HTR-8/SVneo (cell line): ENCODE measurements at places on chromosomes 16 and 17.

GRCh38 chr17:2797226-2797625 is 988 bp downstream of the RAP1GAP2 start:
- no peak for DNase-seq

DNA sequence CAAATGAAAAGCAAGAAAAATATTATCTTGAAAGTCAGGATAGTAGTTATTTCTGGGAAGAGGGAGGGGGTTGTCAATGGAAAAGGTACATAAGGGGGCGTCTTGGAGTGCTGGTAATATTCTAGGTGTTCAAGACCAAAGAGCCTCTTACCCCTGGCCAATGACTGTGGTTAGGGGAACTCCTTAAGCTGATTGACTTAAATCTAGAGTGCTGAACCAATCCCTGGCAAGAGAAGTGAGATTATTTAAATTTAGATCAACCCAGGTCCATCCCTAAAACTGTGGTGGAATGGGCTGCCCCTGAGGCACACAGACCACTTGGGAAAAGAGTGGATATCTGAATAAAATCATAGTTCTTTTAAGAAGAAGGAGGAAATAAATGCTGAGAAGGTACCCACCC is 174.1 kb downstream of the COPRS start:
- DNase-seq, result no peak

DNA sequence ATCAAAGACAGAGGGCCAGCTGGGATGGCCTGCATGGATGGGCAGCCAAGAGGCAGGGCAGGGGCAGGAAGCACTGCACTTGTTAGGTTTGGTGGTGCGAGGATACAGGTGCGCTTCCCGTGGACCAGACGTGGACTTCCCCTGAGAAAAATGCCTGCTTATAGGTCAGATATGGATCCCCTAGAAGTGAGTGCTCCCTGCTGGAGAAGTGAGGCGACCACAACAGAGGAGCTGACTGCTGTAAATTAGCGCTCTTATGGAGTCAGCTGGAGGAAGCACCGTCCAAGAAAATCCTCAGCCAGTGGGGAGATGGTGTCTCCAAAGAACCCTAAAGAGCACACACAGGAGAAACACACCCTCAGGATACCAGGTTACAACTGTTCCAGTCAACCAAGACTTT is 27.7 kb upstream of the CCDC182 start:
- DNase-seq, result no peak

- no peak for DNase-seq
Observed at GRCh38 chr17:14452856-14453255, 152.0 kb downstream of the HS3ST3B1 start.

- DNase-seq, result no peak
Observed at GRCh38 chr16:89265647-89266046, 48.1 kb downstream of the ZNF778 start.

DNA sequence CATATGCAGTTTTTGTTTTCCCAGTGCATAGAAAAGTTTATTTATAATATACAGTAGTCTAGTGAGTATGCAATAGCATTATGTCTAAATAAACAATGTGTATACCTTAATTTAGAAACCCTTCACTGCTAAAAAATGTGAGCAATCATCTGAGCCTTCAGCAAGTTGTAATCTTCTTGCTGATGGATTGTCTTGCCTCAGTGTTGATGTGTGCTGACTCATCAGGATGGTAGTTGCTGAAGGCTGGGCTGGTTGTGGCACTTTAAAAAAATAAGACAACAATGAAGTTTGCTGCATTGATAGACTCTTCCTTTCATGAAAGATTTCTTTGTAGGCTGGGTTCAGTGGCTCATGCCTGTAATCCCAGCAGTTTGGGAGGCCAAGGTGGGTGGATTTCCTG is 13.9 kb upstream of the CAPNS2 start:
- DNase-seq, result peak; percentile 15

GRCh38 chr17:32910769-32911168 is 17.2 kb upstream of the TMEM98 start:
- DNase-seq, result no peak

GRCh38 chr16:27634779-27635178 is 84.8 kb downstream of the KATNIP start:
- DNase-seq, result no peak

- peak; percentile 86 for DNase-seq
Observed at GRCh38 chr16:70523076-70523742, at the start of gene COG4. TSS of gene COG4 (minus strand) at chr16:70523554. CDS start at chr16:70523543, 11 bp downstream.

- DNase-seq, result no peak
Observed at GRCh38 chr17:66450008-66450851, 147.8 kb downstream of the PRKCA start.

DNA sequence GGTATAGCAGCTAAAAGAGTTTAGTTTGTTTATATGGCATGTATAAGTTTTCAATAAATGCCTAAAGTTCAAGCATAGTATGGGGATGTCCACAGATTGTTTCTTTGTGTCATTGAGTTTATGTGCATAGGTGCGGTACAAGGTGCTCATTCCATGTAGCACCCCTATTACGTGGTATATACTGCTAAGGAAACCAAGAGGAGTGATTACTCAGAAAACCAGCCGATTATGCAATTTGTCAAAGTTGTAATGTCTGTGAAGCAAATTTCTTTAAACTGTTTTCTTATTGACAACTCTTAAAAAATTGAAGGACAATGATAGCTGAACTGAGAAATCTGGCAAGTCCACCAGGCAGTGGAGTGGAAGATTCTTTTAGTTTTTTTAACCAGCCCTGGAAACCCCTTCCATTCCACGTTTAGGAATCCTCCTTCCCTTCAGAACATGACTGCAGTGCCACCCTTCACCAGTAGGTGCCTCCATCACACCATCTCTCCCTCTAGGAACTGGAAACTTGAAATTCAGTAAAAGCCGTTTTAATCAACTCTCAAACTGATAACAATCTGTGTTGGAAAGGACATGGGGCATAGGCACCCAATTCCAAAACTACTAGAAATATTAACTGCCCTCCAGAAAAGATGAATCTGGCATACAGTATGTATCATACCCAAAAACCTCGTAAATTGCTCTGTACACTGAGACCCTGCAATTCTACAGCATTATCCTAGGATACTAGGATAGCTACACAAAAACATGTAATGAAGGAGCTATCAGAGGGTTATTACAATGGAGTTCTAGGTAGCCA is 43.5 kb downstream of the REXO5 start:
- DNase-seq, result peak; percentile 36

GRCh38 chr16:89266521-89267134 is 49.1 kb downstream of the ZNF778 start:
- DNase-seq, result no peak

GRCh38 chr17:3885970-3886369 is 6.9 kb downstream of the CAMKK1 start:
- DNase-seq, result no peak

- DNase-seq, result peak; percentile 60
Observed at GRCh38 chr16:85302018-85302847, 190.0 kb upstream of the CIBAR2 start.

DNA sequence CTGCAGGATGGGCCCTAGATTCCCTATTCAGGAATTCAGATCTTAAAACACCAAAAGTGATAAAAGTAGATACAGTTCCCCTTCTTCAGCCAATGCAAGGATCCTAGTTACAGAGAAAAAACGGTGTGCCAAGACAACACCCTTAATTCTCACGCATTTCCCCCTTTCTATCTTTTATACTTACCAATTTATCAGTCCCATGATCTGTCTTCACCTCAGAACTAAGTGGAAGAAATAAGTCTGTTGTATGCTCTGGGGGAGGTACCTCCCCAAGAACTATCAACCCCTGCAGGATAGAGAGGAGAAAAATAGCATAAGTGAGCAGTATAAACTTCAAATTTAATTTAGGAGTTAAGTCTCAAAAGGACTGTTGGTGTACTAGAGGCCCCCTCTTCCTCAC is 83.2 kb downstream of the STH start:
- DNase-seq, result no peak

- no peak for DNase-seq
Observed at GRCh38 chr17:31413874-31414549, 22.5 kb downstream of the RAB11FIP4 start.

DNA sequence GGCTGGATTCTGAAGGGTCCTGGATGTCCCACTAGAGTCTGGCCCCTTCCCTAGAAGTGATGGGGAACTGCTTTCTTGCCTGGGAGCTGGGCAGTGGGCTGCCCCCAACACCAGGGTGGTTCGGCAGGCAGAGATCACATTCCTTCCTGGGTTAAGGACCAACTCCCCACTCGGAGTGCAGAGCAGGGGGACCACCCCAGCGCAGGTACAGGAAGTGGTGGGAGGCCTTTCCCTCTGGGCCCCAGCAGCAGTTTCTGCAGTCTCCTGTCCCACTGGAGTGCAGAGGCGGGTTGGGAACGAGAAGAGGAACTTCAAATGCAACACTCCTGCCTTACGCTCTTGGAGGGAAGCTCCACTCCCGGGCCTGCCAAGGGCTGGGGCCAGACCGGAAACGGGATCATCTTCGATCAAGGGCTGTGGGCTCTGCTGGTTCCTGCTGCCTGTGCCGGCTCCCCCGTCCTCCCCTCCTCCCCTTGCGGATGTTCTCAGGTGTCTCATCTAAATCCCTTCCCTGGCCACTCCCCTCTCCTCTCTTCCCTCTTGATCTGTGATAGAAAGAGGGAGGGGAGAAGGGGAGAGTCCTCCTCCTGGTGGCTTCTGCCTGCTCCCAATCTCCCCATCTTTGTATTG is 9.0 kb upstream of the NGFR start:
- DNase-seq, result no peak

- DNase-seq, result no peak
Observed at GRCh38 chr17:60284709-60285108, 107.2 kb downstream of the USP32 start.

DNA sequence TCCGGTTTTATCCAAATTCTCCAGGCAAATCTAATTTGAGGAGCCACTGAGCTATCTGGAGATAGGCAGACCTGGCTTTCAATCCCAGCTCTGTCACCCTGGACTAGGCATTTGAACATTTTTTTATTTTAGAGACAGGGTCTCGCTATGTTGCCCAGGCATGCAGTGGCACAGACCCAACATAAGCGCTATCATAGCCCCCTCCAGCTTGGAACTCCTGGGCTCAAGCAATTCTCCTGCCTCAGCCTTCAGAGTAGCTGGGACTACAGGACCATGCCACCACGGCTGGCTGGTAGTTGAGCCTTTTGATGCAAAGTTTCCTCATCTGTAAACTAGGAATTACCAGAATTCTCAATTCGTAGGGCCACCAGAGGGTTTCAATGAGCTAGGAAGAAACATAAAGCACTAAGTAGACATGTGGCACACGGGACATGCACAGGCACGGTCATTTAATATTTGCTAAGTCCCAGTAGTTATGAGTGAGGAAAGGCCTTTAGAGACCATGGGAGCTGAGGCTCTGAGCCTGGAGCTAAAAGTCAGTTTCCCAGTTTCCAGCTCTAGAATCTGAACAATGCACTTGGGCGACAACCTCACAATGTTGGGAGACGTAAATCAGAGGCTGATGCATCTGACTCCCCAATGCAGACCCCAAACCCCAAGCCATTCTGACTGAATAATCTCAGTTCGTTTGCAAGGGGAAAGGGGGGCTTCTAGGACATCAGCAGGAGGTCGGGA is 1.1 kb downstream of the ELOB start:
- DNase-seq, result no peak

- DNase-seq, result no peak
Observed at GRCh38 chr17:45667591-45668171, 116.4 kb upstream of the CRHR1 start.

- DNase-seq, result no peak
Observed at GRCh38 chr16:72068930-72069329, 5.9 kb downstream of the HPR start.

DNA sequence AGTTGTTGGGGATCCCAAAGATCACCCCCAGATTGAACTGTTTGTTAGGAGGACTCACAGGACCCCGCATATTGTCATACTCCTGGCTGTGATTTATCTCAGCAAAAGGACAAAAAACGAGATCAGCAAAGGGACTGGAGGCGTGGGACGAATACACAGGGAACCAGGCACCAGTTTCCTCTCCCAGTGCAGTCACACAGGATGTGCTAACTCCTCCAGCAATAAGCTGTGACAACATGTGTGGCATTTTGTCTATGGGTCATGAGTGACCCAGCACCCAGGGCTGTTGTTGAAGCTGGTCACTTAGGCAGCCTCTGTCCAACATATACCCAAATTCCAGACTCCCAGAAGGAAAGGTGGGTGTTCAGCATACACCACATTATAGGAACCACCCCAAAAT is 60.9 kb downstream of the CPPED1 start:
- no peak for DNase-seq

DNA sequence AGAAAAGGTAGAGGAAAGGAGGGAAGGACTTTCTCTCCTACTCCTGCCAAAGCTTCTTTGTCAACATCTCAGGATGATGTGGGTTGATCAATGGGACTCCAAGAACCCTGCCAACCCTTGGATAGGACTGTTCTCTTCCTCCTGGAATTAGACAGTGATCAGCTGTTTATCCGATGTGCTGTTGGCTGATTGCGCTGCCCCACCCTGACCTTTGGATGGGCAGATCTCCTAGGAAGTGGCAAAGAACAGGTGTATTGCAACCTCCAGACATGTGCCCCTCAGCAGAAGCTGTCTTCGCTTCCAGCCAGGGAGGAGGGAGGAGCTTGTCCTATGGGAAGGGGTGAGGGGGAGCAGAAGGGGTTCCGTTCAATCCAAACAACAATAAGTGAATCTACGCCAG is 30.5 kb downstream of the SLC5A11 start:
- DNase-seq, result no peak

DNA sequence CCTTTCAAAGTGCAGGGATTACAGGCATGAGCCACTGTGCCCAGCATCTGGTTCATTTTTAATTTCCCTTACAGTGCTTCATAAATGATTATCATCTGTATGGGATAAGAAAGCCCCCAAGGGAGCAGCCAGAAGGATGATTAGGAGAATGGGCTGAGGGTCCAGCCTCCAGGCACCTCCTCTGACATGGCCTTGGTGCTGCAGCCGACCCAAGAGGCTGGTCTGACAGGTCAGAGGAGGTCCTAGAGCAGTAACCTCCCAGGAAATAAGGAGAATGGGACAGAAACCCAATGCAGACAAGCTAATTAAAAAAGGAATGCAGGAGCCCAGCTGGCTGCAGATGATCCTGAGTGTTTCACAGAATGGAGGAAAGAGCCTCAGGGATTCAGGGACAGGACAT is 29.0 kb downstream of the MRC2 start:
- DNase-seq, result no peak

DNA sequence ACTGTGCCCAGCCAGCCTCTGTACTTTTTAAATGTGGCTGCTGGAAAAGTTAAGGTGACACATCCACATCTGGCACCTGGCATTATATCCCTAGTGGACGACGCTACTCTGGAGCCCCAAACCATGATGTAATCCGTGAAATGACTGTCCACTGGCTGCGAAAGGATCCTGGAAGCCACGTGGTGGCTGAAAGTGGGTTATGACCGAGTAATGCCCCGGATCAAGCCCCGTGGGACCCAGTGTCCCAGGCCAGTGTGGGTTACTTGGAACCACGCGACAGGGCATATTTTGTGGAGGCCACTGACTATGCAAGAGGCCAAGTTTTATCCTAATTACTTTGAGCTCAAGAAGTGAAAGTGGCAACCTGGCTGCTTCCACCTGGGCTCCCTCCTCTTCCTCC is 79.6 kb downstream of the PGS1 start:
- no peak for DNase-seq

DNA sequence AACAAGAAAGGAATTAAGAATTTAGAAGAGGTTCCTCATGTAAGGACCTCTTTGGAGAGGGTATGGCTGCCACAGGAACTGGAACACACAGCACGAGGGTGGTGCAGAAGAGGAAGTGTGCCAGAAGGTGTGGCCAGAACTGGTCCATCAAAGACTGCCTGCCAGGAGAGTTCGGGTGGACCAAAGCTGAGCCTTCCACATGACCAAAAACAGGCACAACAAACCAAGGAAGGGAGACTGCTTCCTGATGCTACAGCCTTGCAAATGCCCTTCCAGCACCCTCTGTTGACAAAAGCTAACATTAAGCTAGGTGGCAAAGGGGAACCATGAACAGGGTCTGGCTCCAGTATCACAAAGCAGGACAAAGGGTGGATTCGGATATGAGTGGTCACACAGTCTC is 125.8 kb upstream of the TMEM97 start:
- DNase-seq, result no peak
